Activated gamma-delta T cell treated with anti-CD3 and anti-CD28 coated beads, Interleukin-2, amount 50 U/mL, for 16 hours (primary cell): ENCODE measurements at places on chromosomes 2 and 18.

DNA sequence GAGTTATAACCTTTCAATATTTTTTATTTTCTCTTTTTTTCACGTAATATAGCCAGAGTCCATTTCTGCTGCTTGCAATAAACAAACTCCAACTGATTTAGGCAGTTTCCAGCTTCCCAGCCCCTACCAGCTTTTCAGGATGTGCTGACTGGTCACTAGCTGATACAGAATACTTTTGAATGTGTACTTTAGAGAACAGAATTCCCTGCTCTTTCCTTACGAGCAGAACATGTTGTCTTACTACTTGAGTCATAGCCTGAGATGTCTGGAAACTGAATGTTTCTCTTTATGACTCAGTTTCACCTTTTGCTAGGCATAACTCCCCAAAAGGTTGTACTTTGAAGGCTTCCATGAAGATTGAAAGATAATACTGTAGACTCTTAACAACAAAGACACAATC lies 44.5 kb upstream of the KCNE4 start:
- no peak for DNase-seq

GRCh38 chr2:30989746-30990145 lies 148.5 kb downstream of the GALNT14 start:
- no peak for DNase-seq

GRCh38 chr2:152298754-152299153 lies 36.2 kb upstream of the FMNL2 start:
- DNase-seq = no peak

- no peak for DNase-seq
Observed at GRCh38 chr2:147068071-147068470, 776.8 kb upstream of the ACVR2A start.

DNA sequence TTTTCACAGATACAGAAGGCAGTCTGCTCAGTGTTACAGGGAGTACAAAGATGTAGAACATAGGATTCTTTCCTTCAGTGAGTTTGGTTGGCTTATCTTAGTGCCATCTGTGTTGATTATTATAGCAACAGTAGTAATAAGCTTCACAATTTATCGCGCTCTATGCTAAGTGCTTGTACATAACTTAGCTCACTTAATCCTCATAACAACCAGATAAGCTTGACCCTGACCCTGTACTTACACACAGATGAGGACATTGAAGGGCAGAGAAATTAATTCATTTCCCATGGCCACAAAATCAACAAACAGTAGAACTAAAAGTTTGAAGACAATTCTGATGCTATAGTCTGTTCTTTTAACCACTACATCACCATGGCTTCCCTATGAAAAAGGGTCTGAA lies 121.8 kb downstream of the SPHKAP start:
- no peak for DNase-seq

- DNase-seq = no peak
Observed at GRCh38 chr18:26708806-26709716, 156.4 kb downstream of the AQP4 start.

- DNase-seq = no peak
Observed at GRCh38 chr2:43461453-43462073, 134.3 kb downstream of the THADA start.

DNA sequence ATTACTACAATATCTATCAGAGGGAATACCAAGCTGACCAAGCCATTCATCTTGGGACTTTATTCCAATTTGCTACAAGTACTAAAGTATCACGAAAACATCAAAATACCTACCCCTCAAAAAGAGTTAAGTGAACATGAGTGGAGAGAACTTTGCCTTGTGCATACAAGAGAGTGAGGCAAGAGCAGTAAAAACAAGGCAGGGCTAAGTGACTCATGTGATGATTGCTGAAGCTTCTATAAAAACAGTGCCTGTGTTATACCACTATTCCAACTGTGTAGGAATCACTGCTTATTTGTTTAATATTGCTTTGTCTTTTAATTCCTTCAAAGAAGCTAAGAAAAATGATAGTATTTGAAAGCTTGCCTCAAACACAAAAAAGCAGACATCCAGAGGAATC lies 61.2 kb downstream of the FARSB start:
- no peak for DNase-seq
